ENCODE measurements at places on chromosomes 2 and 18.

- DNase-seq, result no peak
Measured at GRCh38 chr2:53998834-53999233, 28.0 kb upstream of the PSME4 start.

- no peak for DNase-seq
Measured at GRCh38 chr2:106063181-106063580, 130.9 kb downstream of the UXS1 start.

GRCh38 chr2:59713577-59713976, 839.9 kb downstream of the BCL11A start:
- no peak for DNase-seq

GRCh38 chr2:467543-467891, 179.6 kb upstream of the ALKAL2 start:
- no peak for DNase-seq

- no peak for DNase-seq
Measured at GRCh38 chr2:24315669-24316068, 44.7 kb downstream of the ITSN2 start.

DNA sequence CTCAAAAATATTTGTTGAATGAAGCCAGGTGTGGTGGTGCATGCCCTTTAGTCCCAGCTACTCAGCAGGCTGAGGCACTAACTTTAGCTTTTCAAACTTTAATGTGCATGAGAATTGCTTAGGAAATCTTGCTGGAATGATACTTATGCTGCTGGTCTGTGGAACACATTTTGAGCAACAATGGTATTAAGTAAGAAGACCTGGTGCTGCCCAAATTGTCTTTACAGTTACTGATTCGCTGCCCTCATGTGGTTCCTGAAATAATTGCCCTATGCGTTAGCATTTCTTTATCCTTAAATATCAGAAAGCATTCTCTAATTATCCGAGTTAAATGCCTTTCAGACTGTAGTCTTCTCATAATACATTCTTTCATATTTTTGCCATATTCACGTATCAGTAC, 76.0 kb upstream of the SESTD1 start:
- no peak for DNase-seq

- DNase-seq, result no peak
Measured at GRCh38 chr2:241771286-241772062, 5.1 kb upstream of the GAL3ST2 start.

DNA sequence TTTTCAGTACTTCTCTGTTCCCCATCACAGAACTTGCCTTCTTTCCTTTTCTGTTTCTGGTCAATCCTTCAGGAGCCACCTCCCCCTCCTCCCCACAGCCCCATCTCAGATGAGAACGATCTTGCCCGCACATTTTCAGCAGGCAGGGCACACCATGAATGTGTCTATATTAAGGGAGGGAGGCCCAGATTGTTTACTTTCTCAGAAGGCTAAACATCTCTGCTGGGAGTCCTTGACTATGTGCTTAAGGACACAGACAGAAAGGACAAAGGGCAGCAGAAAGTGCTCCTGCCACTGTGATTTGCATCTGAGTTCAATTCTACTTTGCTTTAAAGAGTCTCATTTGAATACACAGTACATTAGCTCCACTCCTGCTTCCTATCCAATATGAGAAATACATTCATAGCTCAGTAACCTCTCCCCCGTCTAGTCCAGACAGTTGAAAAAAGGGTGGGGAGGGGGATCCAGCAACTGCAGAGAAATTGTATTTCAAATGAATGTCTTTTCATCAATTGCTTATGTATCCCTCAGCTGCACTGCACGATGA, 175.0 kb upstream of the PARD3B start:
- no peak for DNase-seq
